ENCODE measurements at places on chromosomes 11 and 22.

DNA sequence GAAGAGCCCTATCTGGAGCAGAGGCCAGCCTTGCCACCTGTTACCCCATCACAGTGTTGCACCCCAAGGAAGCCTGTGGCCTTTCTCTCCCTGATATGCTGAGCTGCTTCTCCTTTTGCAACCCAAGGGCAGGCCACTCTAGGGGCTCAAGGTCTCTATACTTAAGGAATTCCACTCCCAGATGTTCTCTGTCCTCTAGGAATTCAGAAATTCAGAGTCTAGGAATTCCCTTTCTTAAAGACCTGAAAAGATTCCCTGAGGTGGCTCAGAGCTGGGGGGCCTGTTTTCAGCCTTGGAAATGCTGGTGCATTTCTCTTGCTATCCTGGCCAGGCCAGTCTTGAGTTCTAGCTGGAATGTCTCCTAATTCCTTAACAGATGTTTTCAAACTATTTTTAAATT, 68.0 kb upstream of the OLFML1 start:
- no peak overlapping the region for H3K4me3 ChIP-seq
- H3K27ac ChIP-seq, result no peak overlapping the region
- no peaks in the 10 kb centered on the region for H3K27me3 ChIP-seq
- no peak for DNase-seq

DNA sequence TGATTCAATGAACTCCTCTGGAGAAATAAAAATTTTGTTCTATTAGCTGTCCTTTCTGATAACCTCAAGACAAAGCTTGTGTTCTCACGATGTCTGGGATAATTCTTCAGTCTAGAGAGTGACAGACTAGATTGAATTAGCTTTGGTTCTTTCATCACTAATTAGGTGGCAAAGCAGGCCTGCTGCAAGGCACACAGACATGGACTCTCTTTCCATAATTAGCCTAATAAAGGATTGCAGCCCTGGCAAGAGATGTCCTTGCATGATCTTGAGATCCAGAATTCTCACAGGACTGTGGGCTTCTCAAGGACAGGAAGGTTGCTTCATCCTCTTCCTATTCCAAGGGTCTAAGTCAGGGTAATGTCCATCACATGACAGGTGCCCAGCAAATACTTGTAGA, 245.6 kb upstream of the ZC3H12C start:
- H3K36me3 ChIP-seq, result no peaks in the 10 kb centered on the region
- H3K4me3 ChIP-seq, result no peak overlapping the region
- DNase-seq, result peak; percentile 16
- no peaks in the 10 kb centered on the region for H3K4me1 ChIP-seq

GRCh38 chr11:82049199-82049598, 684.5 kb downstream of the FAM181B start:
- H3K27me3 ChIP-seq, result no peaks in the 10 kb centered on the region
- no peak overlapping the region for H3K27ac ChIP-seq
- H3K4me1 ChIP-seq, result no peaks in the 10 kb centered on the region

DNA sequence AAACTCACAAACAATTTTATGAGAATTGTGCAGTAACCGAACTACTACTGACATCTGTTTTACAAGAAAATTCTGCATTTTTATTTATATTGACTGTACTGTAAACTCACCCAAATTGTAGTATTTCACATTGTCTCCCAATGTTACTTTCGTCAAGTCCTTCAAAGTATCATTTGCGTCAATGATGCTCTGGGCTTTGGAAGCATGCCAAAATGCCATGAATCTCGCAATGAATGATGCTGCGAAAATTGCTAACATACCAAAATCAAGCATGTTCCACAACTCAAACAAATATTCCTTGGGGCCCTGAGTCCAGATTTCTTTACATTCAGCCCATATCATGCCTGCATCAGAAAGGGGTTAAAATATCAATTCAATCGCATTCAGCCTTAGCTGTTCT, 107.6 kb downstream of the TRPC6 start:
- H3K27me3 ChIP-seq, result no peaks in the 10 kb centered on the region
- no peak overlapping the region for H3K27ac ChIP-seq
- no peaks in the 10 kb centered on the region for H3K4me1 ChIP-seq
- H3K4me3 ChIP-seq, result no peak overlapping the region
- DNase-seq, result no peak

GRCh38 chr11:103053997-103054396, 38.0 kb downstream of the DCUN1D5 start:
- no peak overlapping the region for H3K27ac ChIP-seq
- DNase-seq, result no peak
- H3K4me1 ChIP-seq, result no peaks in the 10 kb centered on the region
- no peaks in the 10 kb centered on the region for H3K36me3 ChIP-seq
- H3K27me3 ChIP-seq, result no peaks in the 10 kb centered on the region

- H3K36me3 ChIP-seq, result no peaks in the 10 kb centered on the region
- no peak for DNase-seq
- H3K27me3 ChIP-seq, result peaks cover 2% of the 10 kb centered on the region
- no peak overlapping the region for H3K27ac ChIP-seq
- peaks cover 8% of the 10 kb centered on the region for H3K4me1 ChIP-seq
Measured at GRCh38 chr11:71342951-71343827, 90.8 kb upstream of the SHANK2 start.

GRCh38 chr11:932435-932834, 6.8 kb downstream of the AP2A2 start:
- H3K4me3 ChIP-seq, result no peak overlapping the region
- H3K36me3 ChIP-seq, result peaks cover 9% of the 10 kb centered on the region
- H3K4me1 ChIP-seq, result peaks cover 39% of the 10 kb centered on the region
- peak overlapping the region; percentile 60 for H3K27ac ChIP-seq

DNA sequence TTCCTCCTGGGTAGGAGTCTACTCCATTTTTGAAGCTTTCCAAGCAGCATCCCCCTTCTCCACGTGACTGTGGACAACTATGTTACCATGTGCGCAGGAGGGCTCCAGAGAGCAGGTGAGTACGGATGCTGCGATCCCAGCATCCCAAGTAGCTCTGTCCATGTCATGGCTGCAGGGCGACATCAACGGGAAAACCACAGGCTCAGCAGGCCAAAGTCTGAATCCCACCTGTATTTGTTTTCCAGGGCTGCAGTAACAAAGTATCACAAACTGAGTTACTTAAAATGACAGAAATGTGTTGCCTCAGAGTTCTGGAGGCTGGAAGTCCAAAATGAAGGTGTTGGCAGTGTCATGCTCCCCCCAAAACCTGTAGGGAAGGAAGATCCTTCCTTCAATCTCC, 40.3 kb downstream of the MCHR1 start:
- DNase-seq, result no peak
- H3K27ac ChIP-seq, result no peak overlapping the region
- H3K27me3 ChIP-seq, result peaks cover 2% of the 10 kb centered on the region
- peaks cover 16% of the 10 kb centered on the region for H3K4me1 ChIP-seq
- H3K4me3 ChIP-seq, result no peak overlapping the region
- no peaks in the 10 kb centered on the region for H3K36me3 ChIP-seq

DNA sequence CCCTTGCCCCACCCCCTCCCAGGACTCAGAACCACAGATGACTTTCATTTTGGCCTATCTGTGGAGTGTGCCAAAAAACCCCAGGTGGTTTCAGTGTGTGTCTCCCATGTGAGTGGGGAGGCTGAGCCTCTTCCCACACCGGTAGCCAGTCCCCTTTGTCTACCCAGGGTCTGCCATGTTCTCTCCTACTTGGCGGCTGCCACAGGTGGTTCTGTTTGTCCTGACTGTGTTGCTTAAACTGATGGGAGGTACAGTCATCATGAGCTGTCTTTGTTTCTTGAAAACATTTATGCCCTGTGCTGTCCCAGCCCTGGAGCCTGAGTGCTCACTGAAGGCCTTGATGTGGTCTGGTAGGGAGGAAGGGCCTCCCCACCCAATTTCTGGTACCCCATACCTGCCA, 39.7 kb upstream of the SUSD2 start:
- peaks cover 57% of the 10 kb centered on the region for H3K36me3 ChIP-seq
- no peak for DNase-seq
- H3K4me3 ChIP-seq, result no peak overlapping the region
- H3K27me3 ChIP-seq, result no peaks in the 10 kb centered on the region
- H3K27ac ChIP-seq, result no peak overlapping the region
- peaks cover 45% of the 10 kb centered on the region for H3K4me1 ChIP-seq

GRCh38 chr11:62976109-62976508, 8.7 kb downstream of the SLC22A6 start:
- DNase-seq, result no peak
- H3K36me3 ChIP-seq, result peaks cover 7% of the 10 kb centered on the region

- H3K27ac ChIP-seq, result no peak overlapping the region
- no peaks in the 10 kb centered on the region for H3K27me3 ChIP-seq
- no peaks in the 10 kb centered on the region for H3K4me1 ChIP-seq
- no peak overlapping the region for H3K4me3 ChIP-seq
- DNase-seq, result no peak
Measured at GRCh38 chr11:16293204-16293681, 63.1 kb downstream of the SOX6 start.

DNA sequence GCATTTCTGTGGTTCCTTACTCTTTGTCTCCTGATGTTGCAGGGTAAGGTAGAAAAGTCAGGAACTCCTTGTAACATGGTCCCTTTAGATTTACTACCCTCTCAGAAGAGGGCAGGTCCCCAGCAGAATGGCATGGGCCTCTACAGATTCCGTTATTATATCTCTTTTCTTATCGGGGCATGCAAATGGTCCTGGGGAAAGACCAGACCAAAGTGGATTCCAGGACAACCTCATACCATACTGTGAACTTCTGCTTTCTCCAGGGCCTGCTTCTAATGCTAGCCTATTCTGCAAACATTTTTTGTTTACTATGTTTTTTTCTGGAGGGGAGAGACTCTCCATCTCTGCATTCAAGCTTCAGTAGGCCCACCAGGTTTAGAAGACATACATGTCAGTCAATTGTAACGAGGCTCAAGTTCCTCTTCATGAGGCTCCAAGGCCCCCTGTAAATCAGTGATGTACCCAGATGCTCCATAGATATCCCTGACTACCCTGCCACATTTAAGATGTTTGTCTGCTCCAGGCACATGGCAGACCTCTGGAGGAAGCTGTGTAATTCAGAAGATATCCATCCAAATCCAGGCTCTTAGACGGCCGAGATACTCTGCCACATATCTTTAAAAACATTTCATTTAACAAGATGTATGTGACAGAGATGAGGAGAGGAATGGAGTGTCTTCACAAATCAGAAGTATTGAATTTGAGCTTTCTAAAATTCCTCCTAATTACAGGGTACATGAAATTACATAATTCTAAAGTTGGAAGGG, 8.5 kb upstream of the ME3 start:
- no peak overlapping the region for H3K27ac ChIP-seq
- no peaks in the 10 kb centered on the region for H3K27me3 ChIP-seq
- no peak for DNase-seq
- H3K36me3 ChIP-seq, result no peaks in the 10 kb centered on the region
- H3K4me3 ChIP-seq, result no peak overlapping the region
- H3K4me1 ChIP-seq, result no peaks in the 10 kb centered on the region

DNA sequence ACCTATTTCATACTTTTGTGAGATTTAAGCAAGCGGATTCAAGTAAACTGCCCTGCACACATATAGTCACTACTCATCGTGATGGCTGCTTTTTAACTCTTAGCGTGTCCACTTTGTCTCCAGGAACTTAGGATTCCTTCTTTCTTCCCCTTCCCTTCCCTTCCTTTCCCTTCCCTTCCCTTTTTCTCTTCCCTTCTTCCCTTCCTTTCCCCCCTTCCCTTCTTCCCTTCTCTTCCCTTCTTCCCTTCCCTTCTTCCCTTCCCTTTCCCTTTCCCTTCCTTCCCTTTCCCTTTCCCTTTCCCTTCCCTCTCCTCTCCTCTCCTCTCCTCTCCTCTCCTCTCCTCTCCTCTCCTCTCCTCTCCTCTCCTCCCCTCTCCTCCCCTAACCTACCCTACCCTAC, 65.9 kb downstream of the LIF start:
- no peaks in the 10 kb centered on the region for H3K36me3 ChIP-seq
- no peak overlapping the region for H3K4me3 ChIP-seq
- DNase-seq, result no peak
- no peaks in the 10 kb centered on the region for H3K4me1 ChIP-seq
- H3K27ac ChIP-seq, result no peak overlapping the region

GRCh38 chr11:67458266-67458665, 3.1 kb downstream of the CABP4 start:
- no peak for DNase-seq
- H3K36me3 ChIP-seq, result no peaks in the 10 kb centered on the region
- H3K27me3 ChIP-seq, result no peaks in the 10 kb centered on the region
- H3K27ac ChIP-seq, result no peak overlapping the region

DNA sequence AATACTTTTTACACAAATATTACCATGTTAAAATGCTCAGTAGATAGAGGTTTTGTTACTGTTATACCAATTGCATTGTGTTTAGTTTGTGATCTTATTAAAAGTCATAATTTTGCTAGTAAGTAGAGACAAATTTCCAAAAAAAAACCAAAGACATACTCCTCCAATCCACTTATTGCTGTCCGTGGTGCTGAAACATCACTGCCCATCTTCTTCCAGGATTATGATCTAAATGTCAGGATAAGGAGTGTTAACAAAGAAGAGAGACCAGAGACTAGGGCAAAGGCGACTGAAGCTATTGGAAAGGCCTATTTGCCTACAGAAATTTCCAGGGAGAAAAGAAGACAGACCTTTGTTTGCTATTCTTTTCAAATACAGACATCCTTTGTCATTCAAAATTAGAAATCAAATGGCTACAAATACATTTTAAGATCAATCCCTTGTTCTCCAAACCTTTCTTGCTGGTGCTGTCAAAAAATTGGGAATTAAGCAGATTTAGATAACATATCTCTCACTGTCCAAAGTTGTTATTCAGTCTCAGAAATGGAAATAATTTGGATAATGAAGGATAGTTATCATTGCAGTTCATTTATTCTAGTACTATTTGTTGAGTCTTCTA, 199.7 kb downstream of the C11orf91 start:
- no peak overlapping the region for H3K4me3 ChIP-seq
- H3K27ac ChIP-seq, result no peak overlapping the region
- peaks cover 2% of the 10 kb centered on the region for H3K4me1 ChIP-seq
- no peaks in the 10 kb centered on the region for H3K27me3 ChIP-seq
- no peaks in the 10 kb centered on the region for H3K36me3 ChIP-seq

DNA sequence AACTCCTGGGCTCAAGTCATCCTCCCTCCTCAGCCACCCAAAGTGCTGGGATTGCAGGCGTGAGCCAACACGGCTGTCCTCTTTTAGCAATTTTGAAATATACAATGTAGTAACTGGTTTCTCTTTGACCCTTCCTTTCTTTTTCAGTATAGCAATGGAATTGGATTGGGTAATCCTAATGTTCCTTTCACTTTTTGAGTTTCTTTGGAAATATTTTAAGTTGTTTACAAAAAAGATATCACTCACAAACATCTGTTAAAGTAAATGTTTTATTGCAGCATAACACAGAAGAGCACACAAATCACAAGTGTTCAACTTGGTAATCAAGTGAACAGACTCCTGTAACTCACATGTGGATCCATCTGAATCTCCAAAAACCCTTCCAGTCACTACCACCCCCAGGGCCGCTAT, 44.6 kb upstream of the EP300 start:
- H3K4me1 ChIP-seq, result peaks cover 14% of the 10 kb centered on the region
- H3K4me3 ChIP-seq, result no peak overlapping the region
- no peak for DNase-seq
- H3K27me3 ChIP-seq, result no peaks in the 10 kb centered on the region
- no peak overlapping the region for H3K27ac ChIP-seq

- no peaks in the 10 kb centered on the region for H3K27me3 ChIP-seq
- no peaks in the 10 kb centered on the region for H3K4me1 ChIP-seq
- no peak overlapping the region for H3K4me3 ChIP-seq
- H3K27ac ChIP-seq, result no peak overlapping the region
- no peaks in the 10 kb centered on the region for H3K36me3 ChIP-seq
Measured at GRCh38 chr11:45278714-45279113, 7.4 kb downstream of the SYT13 start.
